ENCODE measurements at places on chromosomes 1 and 21.

- DNase-seq: no peak
These were observed 415.5 kb downstream of the DPYD start for GRCh38 chr1:97505289-97505688.

DNA sequence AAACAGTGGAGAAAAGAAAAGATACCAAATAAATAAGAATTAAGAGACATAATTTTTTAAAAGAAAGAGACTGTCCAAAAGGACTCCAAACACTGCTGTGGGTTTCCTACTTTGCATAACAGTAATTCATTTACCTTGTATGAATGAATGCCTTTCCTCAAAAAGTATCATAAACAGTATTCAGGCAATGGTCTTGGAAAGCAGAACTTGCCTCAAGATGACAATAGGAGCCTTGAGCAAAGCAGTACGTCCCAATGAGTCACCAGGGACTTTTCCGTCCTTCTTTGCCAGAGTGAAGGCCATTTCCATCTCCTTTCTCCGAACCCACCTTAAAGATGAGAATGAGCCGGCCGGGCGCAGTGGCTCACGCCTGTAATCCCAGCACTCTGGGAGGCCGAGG, 186.4 kb downstream of the ZBTB18 start:
- no peak for DNase-seq

DNA sequence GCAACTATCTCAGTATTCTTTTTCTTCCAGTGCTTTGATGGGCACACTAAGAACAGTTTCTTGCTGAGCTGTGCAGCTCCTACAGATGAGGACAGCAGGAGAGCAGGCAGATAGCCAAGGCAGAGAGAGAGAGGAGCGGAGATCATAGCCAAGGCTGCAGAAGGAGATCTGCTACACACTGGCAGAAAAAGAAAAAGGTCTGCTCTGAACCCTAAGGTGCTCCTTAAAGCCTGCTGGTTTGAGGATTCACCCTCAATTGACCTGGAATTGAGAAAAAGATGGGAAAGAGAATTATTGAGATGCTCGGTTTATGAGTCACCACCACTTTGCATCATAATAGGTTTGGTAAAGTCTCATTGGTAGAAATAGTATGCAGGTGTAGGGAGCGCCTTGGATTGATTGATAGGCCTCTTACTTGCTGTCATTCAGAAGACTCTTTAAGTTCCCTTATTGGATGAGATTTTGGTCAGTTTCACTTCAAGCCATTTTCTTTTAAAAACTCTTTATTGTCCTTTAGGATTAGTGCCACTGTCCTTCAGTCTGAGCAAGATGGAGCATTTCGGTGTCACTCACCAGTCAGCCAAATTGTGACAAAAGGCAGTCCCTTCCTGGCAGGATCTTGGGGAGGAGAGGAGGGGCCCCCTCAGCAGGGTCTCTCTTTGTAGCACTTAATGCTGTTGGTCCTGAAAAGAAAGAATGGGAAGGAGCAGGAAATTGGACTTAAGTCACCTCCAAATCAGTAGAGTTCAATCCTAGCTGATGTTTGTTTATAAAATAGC, 685.0 kb downstream of the ADGRL2 start:
- DNase-seq: peak; percentile 53

DNA sequence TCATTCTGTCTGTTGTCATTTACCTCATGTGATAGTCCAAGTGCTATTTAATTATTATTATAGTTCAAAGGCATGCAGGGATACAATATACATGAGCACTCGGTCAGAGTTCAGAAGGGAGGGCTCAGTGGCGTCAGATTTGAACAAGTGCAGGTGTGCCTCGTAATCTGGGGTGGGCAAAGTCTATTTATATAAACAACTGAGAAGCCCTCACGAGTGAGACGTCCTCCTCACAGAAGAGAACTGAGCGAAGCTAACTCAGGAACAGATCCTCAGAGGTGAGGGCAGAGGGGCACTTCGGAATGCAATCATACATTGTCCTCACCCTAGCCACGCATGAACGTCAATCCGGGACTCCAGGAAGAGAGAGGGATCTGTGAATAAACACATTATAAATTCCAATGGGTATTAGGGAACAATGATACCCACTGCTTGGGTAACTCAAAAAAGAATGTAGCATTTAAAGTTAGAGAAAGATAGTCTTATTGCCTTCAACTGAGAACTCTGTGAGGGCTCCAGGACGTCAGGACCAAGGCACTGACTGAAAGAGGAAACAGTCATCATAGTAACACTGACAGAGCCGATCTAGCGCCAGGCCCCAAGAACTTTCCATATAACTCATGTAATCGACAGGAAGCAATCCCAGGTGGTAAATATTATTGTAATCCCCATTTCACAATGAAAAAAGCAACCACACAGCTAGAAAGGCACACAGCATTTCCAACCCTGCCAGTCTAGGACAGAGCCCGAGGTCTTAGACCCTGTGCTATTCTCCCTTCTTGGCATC, 127.1 kb upstream of the B3GALT2 start:
- no peak for DNase-seq

DNA sequence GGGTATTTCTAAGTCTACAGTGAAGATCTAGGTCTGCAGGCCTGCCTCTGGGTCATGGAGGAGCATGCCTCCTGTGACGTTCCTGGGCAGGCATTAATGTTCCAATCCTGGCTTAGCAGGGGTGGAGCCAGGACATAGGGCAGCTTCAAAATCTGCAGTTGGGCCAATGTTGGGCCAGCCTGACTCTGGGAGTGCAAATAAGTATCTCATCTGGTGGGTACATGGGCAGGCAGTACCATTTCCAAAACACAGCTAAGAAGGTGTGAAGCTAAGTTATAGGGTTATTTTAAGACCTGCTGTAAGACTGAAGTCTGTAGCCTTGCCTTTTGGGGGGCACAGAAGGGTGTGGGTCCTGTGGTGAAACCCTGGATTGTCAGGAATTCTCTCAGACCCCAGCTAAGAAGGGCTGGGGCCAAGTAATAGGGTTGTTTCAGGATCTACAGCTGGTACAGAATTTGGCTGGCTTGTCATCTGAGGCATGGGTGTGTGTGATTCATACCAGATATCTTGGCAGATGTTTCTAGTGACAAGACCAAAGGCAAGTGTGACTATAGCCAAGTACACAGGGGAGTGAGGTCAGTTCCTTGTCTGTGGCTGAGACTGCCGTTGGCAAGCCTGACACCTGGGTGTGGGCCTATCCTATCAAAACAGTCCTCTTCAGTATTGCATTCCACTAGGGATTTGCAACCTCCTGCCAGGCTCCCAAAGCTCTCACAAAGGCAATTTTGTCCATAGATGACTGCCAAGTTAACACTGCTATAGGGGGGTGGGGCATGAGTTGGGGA, 468.7 kb upstream of the B3GALT2 start:
- no peak for DNase-seq

GRCh38 chr1:7967196-7967595, 5.7 kb downstream of the PARK7 start:
- no peak for DNase-seq

DNA sequence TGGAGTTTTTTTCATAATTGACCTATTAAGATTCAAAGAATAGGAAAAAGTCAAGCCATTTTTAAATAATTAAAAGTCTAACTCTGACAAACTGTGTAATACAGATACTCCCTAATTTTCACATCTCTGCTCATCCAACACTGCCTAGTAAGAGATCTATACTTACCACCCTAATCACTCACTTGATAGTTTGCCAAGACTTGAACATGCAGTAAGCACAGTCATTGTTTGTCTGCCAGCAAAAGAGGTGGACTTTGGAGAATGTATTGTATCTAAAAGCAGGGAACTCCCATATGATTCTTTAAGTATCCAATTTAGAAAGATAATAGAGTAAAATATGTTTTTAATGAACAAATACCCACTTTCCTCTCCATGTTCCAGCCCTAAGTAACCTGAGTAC, 15.5 kb downstream of the TMEM59 start:
- no peak for DNase-seq

DNA sequence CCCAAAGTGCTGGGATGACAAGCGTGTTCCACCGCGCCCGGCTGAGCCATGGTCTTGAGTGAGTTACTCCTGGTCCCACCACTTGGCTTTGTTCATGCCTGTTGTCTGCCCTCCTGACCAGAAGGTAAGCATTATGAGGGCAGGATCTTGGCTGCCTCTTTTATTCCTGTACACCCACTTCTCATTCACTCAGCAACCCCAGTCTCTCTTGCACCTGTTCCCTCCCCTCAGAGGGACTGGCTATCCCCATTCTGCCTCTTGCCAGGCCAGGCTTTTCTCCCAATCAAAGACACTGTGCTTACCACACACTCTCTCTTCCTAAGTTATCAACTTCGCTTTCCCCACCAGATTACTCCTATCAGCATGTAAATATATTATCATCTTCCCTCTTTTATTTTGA, 26.4 kb downstream of the SPATA21 start:
- DNase-seq: no peak

GRCh38 chr1:87141556-87141955, 187.1 kb upstream of the LMO4 start:
- DNase-seq: no peak

- no peak for DNase-seq
These were observed 35.8 kb downstream of the PLEKHA6 start for GRCh38 chr1:204323887-204324286.

- no peak for DNase-seq
These were observed 878.9 kb upstream of the CXADR start for GRCh38 chr21:16633831-16634459.

DNA sequence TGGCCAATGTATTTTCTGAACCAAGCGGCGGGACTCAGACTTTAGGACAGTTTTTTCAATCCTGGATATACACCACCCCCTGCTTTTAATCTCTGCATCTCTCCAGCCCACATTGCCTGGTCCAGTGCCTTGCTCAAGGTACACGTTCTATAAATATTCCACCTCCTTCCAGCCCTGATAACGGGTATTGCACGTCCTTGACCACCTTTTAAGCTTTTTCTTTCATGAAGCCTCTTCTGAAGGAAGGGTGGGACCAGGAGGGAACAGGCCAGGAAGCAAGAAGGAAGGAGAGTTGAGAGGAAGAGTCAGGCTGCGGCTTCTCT, 3.4 kb downstream of the S100A16 start:
- DNase-seq: no peak

GRCh38 chr1:209657140-209657879, 5.1 kb upstream of the LAMB3 start:
- DNase-seq: no peak

GRCh38 chr1:201503397-201504176, 3.3 kb downstream of the CSRP1 start:
- peak; percentile 64 for DNase-seq

- DNase-seq: no peak
These were observed 29.3 kb upstream of the NFASC start for GRCh38 chr1:204841316-204841715.

DNA sequence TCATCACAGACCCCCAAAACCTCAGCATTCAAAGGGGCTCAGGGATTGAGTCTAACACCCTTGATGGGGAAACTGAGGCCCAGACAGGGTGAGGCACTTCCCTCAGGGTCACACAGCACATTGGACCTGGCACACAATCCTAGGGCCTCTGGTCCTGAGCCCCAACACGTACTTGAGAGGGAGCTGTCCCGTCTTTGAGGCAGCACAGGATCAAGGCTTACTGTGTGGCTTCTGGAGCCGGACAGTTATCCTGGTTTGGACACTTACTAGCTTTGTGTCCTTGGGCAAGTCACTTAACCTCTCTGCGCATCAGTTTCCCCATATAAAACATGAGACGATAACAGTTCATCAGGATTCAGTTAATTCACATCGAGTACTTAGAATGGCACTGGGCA, 26.5 kb downstream of the RUNX3 start:
- DNase-seq: no peak

Measured in right forelimb (tissue), 1 donor.